Cerebellar nuclear complex (tissue), 1 donor: ENCODE measurements at places on chromosomes 6 and 20.

- no peak for DNase-seq
Measured at GRCh38 chr6:12084681-12085080, 72.6 kb downstream of the HIVEP1 start.

DNA sequence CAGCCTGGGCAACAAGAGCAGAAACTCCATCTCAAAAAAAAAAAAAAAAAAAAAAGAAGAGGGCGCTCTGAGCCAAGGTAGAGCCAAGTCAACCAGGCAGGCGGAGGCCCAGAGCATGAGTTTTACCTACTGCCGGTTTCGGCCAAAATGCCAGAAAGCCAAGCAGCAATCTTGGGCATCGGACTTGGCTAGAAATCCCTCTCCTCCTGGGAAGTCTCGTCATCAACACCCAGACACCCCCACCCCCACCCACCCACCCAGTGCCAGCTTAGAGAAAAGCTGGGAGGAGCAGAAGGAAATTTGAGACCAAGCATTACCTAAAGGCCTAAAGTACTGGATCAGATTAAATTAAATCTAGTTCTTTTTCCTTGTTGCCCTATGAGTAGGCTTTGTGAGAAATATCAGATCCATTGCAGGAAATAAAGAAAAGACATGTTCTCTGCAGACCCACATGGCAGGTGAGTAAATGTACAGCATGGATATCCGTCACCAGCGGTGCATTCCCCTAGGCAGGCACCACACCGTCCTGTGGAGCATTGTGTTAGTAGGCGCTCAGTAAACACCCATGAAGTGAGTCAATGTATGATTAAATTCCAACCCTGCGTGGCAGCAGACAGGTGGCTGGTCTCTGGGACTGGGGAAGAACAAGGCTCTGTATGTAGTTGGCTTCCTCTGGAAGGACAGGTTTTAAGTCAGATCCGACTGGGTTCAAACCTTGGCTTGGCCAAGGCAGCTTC lies 21.0 kb downstream of the RIPOR3 start:
- no peak for DNase-seq

GRCh38 chr6:139882234-139882633 lies 507.8 kb upstream of the CITED2 start:
- DNase-seq = no peak

- no peak for DNase-seq
Measured at GRCh38 chr6:27280540-27281000, 31.5 kb downstream of the POM121L2 start.

DNA sequence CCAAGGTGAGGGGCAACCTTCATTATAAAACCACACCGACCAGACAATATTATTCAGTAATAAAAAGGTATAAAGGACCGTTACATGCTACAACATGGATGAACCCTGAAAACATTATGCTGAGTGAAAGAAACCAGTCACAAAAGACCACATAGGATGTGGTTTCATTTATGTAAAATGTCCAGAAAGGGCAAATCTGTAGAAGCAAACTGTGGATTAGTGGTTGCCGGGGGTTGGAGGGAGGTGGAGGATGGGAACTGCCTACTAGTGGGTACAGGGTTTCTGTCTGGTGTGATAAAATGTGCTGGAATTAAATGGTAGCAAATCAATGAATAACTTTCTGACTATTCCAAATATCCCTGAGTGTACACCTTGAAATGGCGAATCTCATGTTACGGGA lies 10.2 kb upstream of the PRND start:
- no peak for DNase-seq

- DNase-seq = no peak
Measured at GRCh38 chr6:44377971-44378370, 9.5 kb upstream of the CDC5L start.

- DNase-seq = no peak
Measured at GRCh38 chr20:62486484-62486883, 10.7 kb upstream of the GATA5 start.

DNA sequence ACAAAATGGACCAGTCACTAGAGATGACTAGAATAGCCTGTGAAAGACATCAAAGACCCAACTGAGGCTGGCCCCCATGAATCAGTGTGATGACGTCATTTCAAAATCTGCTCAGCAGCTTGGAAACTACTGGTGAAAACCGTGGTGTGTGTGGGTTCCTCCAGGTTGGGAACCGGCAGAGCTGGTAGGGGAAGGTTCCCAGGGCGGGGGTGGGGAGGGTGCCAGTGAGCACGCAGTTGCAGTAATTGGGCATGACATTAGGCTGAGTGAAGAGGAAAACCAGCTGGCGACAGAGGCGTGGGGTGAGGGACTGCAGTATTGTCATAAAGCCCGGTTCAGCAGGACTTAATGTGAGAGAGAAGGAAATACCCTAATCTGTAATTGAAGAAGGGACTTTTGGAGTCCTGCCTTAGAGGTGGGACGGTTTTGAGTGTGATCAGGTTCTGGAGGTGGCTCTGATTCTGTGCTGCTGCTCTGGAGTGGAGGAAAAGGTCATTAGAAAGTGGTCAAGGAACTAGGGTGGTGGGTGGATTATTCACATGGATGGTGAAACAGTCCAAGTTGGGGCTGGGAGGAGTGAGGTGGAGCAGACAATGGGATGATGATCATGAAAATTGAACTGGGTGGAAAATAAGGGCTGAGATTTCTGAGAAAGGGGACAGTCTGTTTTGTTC lies 52.0 kb upstream of the MTHFD1L start:
- no peak for DNase-seq
